Bladder microvascular endothelial cell (primary cell): ENCODE measurements at places on chromosomes 16 and 17. TPM values are rescaled to one million over a fixed set of nuclear protein-coding genes. Genes with fewer than 3 reads are reported as not detected.

The RNFT1 gene
- total RNA-seq = 10.8 and 14.9 TPM in 2 replicates

The OTOP2 gene
- not detected in 2 replicates for total RNA-seq

The SUMO2 gene
- total RNA-seq = 85.2 and 164 TPM in 2 replicates

The CORO6 gene
- total RNA-seq = 1.1 and 2.5 TPM in 2 replicates

The CIBAR2 gene
- 0.19 TPM in 1 of 2 replicates, not detected in the other for total RNA-seq

The PRDM7 gene
- not detected in 2 replicates for total RNA-seq

The MPV17L gene
- total RNA-seq = under 0.01 and 0.19 TPM in 2 replicates

The WIPI1 gene
- 41.8 and 69.3 TPM in 2 replicates for total RNA-seq

The CDRT15 gene
- not detected in 2 replicates for total RNA-seq

The ENPP7 gene
- total RNA-seq = not detected in 2 replicates

The POLR2A gene
- total RNA-seq = 76.9 and 161 TPM in 2 replicates

The ATP6V0D1 gene
- total RNA-seq = 72.7 and 134 TPM in 2 replicates
